Esophagus squamous epithelium (tissue), 5 donors: ENCODE measurements at places on chromosomes 11 and 22.

DNA sequence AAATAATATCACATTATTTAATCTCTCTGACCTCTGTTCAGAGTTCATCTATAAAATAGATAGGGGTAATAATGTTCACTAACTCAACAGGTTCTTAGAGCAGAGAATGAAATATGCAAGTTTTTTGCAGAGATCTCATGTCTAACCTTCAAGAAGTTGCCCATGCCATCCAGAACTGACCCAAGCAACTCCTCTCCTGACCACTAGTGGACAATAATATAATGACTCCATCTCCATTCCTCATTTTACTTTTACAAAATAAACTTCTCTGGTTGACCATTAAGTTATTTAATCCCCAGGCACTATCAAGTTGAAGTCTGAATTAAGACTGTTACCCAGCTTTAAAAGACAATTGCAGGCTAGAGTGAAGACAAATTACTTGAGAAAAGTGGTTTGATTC is 382.6 kb downstream of the KCNA4 start:
- no peak for DNase-seq

DNA sequence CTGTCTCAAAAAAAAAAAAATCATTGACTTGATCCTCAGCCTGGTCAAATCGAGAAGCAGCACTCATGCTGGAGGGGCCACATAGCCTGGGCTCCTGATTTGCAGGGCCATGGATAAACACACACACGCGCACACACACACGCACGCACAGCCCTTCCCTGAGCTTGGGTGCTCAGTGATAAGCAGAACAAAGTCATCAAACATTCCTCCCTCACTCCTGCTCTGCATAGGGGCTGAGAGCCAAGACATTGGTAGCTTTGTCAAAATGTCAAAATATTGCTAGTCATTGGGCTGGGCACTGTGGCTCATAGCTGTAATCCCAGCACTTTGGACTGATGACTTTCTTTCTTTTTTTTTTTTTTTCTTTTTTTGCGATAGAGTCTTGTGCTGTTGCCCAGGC is 34.0 kb upstream of the A4GALT start:
- no peak for DNase-seq

DNA sequence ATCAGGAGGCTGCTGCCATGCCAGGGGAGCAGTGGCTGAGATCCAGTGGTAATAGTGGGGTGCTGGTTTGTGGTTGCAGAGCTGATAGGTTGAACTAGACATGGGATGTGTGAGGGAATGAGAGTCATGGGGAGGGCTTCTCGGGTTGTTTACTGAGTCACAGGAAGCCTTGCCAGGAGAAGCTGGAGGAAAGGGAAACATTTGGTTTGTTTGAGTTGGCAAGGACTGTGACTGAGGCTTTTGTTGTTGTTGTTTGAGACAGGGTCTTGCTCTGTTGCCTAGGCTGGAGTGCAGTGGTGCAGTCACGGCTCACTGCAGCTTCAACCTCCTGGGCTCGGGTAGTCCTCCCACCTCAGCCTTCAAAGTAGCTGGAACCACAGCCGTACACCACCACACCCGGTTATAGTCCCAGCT is 49.3 kb downstream of the CABIN1 start:
- no peak for DNase-seq

DNA sequence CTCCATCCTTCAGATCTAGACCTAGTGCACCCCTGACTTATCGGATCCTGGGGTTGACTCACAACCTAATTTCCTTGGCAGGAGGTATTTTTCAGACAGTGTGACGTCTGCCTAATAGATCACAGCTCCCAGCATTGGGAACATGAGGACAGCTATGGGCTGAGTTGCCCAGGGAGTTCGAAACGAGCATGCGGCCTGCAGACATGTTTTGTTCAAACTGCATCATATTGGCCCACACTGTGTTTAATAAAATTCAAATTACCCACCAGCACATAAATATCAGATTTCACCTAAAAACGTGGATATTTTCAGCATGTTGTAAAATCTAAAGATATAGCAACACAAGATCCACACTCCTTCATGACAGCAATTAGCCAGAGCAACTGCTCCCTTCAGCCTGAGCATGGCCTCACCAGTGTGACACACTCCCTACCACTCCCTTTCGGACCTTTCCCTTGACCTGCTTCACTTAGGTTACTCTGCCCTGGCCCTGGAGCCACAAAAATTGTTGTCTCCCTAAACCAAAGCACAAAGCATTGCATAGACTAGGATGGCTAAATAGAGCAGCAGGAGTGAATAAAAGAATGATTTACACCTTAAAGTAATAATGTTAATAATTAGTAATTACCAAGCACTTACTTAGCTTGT is 53.6 kb upstream of the USP47 start:
- DNase-seq, result no peak

- DNase-seq, result no peak
Measured at GRCh38 chr11:62359475-62359874, 22.2 kb downstream of the ASRGL1 start.

- no peak for DNase-seq
Measured at GRCh38 chr22:17988800-17989513, 35.4 kb downstream of the MICAL3 start.

GRCh38 chr11:2517386-2518064 is 72.7 kb downstream of the KCNQ1 start:
- no peak for DNase-seq

DNA sequence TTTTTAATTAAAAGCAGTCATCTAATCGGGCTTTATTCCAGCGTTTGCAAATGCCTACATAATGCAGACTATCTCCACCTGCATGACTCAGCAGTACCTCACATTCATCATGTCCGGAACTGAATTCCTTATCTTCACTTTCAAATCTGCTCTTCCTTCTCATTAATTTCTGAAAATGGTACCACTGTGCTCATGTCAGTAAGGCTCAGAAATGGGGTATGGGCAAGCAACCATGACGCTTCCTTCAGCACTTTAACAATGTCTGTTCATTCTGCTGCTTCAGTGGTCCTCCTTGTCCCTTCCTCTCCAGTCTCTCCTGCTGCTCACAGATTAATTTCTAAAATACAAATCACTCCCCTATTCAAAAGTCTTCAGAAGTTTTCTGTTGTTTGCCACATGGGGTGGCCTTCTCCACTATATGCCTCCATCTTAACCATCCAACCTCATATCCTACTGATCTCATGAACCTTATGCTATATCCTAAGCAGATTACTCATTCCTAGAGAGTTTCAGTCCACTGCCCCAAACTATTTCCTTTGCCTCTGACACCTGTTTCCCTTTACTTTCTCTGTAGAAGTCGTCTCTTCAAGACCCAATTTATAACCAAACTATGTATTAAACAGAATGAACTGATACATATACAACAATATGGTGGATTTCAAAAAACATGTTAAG is 7.0 kb downstream of the GTF2H1 start:
- no peak for DNase-seq

GRCh38 chr22:42621505-42622002 is 6.9 kb upstream of the POLDIP3 start:
- DNase-seq, result no peak

DNA sequence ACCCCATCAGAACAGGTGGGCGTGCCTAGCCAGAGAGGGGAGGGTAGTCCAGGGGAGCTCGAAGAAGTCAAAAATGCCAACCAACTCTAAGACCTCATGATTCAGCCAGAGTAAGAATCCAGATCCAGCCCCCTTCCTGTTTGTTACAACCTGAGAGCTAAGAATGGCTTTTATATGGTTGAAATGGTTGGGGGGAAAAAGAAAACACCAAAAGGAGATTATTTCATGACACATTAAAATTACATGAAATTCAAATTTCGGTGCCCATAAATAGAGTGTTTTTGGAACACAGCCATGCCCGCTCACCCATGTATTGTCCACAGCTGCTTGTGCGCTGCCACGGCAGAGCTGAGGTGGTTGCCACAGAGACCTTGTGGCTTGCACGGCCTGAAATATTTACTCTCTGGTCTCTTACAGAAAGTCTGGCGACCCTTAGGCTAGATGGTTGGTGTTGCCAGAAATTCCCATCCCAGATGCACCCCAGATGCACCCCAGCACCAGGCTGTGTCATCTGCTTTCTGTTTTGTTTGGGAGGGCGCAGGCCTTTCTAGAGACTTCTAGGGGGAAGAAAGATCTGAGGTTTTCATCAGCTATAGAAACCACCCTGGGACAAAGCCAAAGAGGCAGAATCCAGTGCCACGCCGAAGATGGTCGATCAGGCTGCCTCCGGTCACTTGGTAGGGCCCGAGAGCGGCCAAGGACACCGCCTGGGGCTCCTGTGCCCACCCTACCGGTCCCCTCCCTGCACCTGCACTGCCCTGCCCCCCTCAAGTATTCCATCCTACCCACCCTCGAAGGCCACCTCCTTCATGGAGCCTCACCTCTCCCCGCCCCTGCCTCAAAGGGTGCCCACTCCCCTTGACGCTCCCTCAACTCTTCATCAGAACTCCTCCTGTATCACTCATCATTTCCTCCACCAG is 80.2 kb downstream of the DSCAML1 start:
- no peak for DNase-seq

GRCh38 chr11:113159988-113160807 is 154.2 kb upstream of the TTC12 start:
- no peak for DNase-seq

DNA sequence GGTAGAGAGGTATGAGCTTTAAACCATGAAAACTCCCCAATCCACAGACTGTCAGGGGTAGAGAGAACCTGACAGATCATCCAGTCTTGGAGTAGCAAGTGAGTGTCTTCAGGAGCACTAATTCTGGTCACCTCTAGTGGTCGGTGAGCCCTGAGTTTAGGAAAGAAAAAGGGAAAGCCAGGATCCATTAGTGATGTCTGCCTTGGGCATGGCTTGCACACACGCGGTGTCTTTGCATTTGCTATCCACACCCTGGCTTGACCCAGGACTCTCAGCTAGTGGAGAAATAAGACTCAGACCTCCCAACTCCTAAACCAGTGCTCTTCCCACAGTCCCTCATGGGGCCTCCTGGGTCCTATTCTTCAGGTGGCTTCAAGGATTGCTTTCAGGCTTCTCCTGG is 19.3 kb downstream of the POU2F3 start:
- DNase-seq, result no peak

DNA sequence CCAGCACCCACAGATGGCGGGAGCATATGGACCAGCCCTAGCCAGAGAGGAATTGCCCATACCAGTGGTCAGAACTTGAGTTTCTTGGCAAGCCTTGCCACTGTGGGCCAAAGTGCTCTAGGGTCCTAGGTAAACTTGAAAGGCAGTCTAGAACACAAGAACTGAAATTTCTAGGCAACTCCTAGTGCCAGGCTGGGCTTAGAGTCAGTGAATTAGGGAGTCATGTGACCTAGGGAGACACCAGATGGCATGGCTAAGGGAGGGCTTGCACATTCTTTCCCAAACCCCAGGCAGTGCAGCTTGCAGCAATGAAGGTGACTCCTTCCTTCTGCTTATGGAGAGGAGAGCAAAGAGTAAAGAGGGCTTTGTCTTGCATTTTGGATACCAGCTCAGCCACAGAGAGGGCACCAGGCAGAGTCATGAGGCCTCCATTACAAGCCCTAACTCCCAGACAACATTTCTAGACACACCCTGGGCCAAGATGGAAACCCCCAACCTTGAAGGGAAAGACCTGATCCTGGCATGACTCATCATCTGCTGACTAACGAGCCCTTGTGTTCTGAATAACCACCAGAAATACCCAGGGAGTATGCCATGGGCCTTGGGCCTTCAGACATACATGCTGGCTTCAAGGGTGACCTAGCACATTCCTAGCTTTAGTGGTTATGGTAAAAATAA is 19.2 kb upstream of the OR56A3 start:
- no peak for DNase-seq

- DNase-seq, result no peak
Measured at GRCh38 chr11:46599340-46600193, 5.7 kb upstream of the AMBRA1 start.

DNA sequence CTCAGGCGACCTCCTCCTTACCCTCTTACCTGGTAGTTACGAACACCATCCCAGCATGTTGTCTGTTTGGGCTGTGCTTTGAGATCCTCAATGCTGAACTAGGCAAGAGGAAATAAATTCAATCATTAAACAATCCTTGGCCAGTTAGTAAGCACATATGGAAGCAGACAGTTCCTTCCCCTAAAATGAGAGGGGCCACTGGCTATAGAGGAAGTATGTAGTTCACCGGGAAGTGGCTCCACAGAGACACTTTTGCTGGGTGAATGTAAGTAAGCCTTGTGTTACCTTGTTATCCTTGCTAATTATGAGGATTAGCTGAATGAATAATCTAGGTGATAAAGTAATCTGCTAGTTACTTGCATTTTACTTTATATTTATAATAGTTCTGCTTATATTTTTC is 2.9 kb downstream of the THYN1 start:
- no peak for DNase-seq

DNA sequence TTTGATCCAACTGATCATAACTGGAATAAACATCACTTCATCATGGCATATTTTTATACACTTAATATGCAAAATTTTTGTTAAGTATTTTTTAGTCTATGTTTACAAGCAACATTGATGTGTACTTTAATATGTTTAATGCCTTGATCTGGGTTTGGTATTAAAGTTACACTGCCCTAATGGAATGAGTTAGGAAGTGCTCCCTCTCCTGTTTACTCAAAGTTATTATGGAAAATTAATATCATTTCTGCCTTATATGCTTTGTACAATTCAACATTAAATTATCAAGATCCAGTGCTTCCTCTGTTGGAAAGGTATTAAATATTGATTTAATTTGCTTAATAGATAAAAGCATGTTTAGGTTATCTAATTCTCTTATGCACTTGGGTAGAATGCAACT is 927.3 kb upstream of the RAG2 start:
- no peak for DNase-seq

DNA sequence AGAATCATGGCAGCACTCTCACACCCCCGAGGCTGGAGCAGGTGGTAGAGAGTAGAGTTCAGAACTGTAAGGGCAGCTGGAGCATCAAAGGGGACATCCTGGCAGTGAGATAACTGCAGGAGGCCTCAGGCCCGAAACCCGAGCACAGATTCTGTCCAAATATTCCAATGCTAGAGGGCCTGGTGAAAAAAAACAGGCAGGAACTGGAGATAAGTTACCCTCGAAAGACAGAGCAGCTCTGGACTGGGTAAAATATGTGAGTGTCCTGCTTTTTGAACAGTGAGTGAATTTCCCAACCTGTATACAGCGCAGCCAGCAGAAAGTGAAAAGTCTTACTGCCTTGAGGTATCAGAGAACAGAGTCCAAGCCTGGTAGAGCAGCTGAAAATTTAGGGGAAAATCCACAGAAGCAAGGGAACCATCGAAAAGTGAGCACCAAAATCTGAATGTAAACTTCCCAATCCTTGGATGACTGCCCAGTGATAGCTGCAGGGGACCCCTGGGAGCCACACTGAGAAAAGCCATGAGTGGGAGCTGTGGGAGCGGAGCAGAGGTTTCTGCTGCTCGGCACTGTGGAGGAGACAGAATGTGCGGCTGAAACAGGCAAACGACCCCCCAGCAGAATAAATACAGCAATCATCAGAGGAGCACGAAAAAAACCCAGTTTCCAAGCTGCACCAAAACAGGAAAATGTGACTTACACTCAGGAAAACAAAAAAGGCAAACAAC is 50.6 kb downstream of the WNT11 start:
- no peak for DNase-seq

- no peak for DNase-seq
Measured at GRCh38 chr11:12289667-12290476, 87.5 kb upstream of the PARVA start.

DNA sequence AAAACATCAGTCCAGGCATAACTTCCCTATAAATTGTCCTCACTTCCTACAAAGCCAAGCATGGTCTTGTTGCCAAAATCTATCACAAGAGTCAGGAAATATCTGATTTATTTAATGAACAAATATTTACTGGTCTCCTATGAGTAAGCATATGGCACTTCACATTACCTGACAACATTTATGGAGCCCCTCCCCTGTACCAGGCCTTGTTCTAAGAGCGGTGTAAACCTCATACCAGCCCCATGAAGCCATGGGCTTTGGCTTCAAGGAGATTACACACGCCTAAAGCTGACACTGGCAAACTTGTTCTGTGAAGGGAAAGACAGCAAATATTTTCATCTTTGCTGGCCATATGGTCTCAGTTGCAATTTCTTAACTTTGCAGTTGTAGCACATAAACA is 43.0 kb upstream of the EIF3D start:
- DNase-seq, result no peak
